ENCODE measurements at places on chromosomes 13 and 19.

- DNase-seq, result no peak
Observed at GRCh38 chr13:98111168-98112098, 31.5 kb upstream of the FARP1 start.

- no peak for DNase-seq
Observed at GRCh38 chr13:109812382-109812781, 26.0 kb upstream of the IRS2 start.

DNA sequence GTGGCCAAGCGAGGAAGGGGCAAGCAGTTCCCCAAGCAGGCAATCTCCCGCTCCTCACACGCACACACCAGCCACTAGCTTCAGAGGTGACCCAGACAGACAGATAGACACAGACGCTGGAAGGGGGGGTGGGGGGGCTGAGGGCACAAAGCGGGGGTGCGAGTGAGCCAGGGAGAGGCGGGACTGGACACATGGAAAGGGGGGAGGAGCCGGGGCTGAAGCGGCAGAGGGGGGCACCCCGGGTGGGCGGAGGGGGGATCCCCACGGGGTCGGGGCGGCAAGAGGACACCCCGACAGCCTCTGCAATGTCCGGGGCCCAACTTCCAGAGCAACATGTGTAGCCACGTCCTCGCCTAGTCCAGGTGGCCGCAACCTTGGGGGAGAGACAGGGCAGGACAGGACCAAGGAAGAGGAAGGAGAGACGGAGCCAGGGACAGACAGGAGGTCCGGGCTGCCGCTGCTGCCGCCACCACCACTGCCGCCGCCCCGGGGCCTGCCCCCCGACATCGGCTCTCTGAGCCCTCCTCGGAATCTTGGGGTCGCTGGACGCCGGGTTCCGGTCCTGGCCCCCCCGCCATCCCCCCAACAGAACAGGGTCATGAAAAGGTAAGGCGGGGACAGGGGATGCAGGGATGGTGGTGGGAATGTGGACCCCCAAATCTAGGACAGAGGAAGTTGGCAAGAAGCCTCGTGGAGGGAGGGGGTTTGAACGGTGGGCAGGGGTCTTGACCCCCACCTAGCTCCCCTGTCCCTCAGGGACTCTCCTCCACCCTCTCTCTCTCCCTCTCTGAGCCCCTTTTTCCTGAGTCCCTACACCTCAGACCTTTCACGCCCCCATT is 1.1 kb downstream of the GRIN2D start:
- DNase-seq, result no peak

- DNase-seq, result no peak
Observed at GRCh38 chr19:1648459-1648849, 4.0 kb downstream of the TCF3 start.

GRCh38 chr13:24998433-24998832 is 97.5 kb upstream of the PABPC3 start:
- DNase-seq, result no peak

Data from suprapubic skin (tissue), 4 donors.